NCI-H2029 treated with DMSO at 0.1 percent for 48 hours (cell line): ENCODE measurements at places on chromosomes 12 and 14.

DNA sequence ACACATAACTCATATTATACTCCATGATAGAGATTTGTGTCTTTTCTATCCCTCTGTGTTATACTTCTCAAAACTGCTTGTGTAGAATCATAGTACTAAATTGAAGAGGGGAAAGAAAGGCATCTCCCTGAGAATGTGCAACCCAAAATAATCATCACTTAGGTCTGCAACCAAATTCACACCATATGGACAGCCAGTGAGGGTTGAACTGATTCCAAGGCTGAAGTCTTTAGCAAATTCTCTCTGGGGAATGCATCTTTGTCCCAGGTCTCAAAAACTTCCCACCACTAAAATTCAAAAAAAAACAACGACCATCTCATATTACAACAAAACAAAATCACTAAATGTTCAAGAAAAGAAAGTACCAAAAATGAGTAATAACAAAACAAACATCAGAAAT lies 11.0 kb downstream of the ZFC3H1 start:
- no peak for DNase-seq

DNA sequence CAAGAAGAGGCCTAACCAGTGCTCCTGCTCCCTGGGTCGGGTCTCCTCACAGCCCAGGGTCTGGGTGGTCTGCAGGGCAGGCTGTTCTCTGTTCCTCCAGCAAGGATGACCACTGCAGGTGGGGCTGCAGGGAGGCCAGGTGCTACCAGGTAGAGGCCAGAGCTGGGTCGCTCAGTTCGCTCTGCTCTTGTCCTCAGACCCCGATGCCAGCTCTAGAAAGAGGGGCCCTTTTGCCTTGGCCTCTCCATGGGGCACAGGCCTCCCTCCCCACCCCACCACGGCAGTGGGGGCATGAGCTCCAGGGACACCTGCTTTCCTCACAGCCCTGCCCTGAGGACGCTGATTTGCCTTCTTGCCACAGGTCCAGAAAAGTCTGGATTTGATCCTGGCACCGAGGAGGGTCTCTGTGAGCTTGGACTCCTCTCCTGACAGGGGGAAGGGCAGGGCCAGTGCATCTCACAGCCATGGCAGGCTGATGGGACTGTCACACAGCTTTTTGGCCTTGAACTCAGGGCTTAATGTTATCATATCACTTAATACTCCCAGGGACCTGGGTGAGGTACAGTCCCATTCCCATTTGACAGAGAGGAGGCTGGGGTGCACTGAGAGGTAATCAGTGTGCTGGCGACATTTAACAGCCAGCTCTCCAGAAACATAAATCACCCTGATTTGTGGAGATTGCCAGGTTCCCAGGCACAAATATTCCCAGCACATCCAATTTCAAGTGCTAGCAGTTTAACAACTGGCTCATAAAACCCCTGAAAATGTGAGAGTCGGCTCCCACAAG lies 273.0 kb upstream of the SFSWAP start:
- no peak for DNase-seq

DNA sequence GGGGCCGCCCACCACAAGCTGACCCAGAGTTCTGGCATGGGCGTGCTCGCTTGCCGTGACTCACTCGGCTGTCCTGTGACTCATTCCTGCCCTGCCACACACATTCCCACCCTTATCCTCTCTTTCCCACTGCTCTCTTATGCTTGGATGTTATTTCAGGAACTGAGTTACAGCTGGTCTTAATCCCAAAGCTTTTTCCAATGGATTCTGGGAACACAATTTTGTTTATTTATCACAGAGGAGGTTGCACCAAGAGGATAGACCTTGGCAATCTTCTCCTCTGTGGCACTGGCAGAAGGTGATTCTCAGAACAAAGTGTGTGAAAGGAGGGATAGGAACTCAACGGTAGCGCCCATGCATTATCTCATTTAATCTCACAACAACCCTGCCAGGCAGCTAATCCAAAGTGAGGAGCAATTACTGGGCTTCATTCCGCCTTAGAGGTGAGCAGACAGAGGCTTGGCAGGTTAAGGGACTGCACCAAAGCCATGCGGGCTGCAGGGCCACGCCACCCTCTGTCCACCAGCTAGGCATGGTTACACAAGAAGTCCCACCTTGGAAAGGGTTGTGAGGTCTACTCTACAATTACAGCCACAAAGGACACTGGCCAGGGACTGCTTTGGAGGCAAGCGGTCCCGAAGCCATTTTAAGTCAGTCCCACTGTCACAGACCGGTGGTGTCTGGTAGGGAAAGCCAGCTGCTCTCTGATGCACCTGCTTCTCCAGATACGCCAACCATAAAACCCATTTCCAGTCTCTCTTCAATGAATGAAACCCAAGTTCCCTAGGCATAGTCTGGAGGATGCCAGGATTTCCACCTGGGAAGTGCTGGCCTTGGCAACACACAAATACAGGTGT lies 32.9 kb downstream of the SYNE3 start:
- no peak for DNase-seq

DNA sequence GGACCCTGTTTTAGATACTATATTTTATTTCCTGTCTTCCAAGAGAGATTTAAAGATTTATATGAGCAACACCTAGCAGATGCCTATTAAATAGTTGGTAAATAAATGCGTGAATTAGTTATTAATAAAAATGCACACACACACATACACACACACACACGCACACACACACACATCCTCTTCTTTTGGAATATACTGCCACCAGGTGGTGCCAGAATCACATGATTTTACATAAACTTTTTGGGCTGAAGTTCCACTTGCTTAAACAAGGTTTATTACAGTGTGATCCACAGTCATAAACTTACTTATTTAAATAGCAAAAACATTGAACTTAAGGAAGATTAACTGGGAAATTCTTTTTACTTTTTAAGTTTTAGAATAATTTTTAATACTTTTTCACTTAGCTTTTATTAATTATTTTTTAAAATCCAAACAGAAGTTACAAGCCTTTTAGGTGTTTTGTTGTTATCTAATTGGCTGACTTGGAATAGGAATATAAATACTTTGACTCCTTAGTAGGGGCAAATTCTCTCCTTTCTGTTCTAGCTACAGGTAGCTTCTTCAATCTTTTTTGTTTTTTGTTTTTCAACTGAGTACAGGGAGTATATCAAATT lies 17.5 kb downstream of the RAD51B start:
- no peak for DNase-seq

DNA sequence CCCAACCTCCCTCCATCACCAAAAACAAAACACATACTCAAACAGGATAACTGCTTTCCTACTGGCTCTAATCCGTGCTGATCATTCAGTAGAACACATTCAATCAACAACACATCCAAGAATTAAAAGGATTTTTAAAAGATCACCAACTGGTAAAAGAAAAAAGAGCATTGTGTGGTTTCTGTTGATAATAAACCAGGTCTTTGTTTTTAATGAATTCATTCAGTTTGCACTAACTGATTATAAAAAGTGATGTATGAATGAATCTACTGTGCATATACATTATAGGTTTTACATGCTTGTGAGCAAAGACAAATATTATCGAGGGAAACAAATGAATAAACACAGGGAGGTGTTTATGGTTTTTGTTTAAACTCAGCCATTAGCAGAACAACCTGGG lies 55.1 kb downstream of the CIT start:
- DNase-seq = no peak

- no peak for DNase-seq
Measured at GRCh38 chr12:113092607-113093408, 36.3 kb downstream of the DTX1 start.
